ENCODE measurements at places on chromosomes 11 and 22.

DNA sequence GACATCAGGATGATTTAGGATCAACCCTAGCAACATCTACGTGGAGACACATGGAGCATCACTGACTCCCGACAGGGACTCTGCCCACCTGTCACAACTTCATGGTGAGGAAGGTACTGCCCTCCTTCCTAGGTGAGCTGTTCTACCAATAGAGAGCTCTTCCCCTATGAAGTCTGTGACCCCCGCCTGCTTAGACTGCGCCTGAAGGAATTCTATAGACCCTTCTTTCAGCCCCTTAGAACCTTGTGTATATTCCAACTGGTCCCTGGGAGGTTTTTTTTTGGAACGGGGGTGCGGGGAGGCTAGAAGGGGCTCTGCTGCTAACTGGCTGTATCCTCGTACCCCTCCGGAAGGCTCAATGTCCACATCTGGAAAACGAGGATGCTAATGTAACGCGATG, 566 bp downstream of the INTS4 start:
- DNase-seq: no peak

DNA sequence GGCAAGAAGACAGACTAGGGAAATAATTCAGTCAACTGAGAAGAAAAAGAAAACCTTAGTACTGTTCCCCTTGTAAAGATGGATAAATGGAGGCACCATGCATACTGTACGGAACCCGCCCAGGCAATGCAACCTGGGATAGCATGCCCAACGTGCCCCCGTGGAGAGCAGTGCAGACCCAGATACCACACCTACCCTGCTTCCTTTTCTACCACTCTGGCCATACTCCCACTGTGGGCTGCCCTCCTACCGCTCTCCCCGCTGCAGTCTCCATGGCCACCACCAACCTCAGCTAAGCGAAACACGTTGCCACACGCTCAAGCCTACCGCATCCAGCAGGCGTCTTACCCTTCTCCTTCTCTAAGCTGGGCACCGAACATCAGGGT, 117.4 kb upstream of the SERPIND1 start:
- no peak for DNase-seq

- DNase-seq: peak; percentile 93
Observed at GRCh38 chr11:45354976-45355705, 69.0 kb upstream of the SYT13 start.

DNA sequence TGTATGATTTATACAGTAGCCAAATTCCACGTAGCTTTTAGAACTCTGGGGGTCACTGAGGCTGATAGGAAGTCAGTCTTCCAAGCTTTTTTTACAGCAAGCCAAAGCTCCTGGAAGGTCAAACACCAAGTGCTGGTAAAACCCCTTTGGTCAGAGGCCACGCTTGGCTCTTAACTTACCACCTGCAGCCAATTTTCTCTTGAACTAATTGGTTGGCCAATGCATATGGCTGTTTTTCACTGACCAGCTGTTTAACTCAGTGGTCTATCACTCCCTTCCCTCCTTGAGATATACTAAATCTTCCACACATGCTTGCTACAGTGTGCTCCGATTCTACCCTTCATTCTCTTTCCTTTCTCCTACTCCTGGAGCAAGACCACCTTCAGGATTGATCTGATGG, 116.0 kb downstream of the FAR1 start:
- no peak for DNase-seq

GRCh38 chr11:130227373-130227772, 67.8 kb downstream of the ST14 start:
- DNase-seq: no peak

DNA sequence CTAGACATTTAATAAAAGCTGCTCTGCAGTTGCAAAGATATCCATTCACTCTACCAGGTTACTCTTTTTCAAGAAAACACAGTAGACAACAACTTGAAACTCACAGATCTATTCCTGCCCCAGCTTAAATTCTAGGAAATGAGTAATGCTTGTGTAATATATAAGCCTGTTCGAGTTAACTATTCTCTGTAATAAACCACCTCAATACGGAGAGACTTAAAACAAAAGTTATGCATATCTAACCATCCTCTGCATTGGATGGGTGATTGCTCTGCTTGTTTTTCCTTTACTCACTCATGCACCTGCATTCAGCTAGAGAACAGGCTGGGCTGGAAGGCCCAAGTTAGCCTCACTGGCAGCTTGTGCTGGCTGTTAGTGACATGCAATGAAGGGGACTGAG, 13.3 kb downstream of the LRRC4C start:
- DNase-seq: no peak

DNA sequence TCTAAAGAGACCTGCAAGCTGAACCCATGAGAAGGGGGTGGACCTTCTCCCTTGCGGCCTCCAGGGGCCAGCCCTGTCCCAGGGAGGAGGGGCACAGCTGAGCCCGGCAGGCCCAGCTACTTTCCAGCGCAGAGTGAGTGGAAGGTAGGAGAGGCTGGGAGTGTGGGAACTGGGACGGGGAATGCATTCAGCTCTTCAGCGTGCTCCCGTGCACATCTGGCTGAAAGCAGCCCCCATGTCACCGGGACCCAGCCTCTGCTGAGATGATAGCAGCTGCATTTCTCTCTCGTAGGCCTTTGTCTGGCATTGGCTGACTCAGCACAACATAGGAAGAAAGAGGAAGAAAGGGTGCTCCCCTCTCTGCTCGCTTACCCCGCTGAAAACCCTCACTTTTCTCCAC, 951.5 kb downstream of the TBC1D22A start:
- DNase-seq: no peak

DNA sequence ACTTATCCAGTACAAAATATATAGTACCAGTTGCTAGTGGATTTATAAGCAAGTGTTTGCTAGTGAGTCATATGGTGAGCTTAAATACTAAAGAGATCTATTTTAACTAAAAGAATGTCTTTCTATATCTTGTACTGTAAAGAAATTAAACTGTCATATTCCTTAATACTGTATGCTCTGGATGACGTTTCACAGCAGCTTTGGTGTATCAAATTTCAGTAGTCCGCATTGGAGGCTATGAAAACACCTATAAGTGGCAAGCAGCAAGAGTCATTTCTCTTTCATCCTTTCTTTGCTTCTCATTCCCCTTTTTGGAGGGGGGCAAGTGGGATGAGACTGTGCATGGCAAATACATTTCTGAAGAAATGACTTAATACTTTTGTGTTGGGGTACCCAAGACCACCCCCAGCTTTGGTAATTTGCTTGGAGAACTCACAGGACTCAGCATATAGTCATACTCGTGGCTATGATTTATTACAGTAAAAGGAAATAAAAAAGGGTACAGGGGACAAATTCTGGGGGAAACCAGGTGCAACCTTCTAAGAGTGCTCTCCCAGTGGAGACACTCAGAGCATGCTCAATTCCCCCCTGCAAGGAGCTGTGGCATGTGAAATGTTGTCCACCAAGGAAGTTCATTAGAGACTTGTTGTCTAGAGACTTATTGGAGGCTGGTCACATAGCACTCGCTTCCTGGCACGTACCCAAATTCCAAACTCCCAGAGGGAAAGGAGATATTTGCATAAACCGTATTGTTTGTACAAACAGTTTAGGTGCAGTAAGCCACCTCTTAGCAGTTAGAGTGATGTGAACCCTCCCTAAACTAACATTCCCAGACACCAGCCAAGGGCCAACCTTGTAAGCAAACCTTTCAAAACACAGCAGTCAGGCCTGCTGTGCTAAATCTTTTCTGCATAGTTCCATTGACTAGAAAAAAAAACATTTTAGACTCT, 210.8 kb downstream of the PGR start:
- DNase-seq: no peak

DNA sequence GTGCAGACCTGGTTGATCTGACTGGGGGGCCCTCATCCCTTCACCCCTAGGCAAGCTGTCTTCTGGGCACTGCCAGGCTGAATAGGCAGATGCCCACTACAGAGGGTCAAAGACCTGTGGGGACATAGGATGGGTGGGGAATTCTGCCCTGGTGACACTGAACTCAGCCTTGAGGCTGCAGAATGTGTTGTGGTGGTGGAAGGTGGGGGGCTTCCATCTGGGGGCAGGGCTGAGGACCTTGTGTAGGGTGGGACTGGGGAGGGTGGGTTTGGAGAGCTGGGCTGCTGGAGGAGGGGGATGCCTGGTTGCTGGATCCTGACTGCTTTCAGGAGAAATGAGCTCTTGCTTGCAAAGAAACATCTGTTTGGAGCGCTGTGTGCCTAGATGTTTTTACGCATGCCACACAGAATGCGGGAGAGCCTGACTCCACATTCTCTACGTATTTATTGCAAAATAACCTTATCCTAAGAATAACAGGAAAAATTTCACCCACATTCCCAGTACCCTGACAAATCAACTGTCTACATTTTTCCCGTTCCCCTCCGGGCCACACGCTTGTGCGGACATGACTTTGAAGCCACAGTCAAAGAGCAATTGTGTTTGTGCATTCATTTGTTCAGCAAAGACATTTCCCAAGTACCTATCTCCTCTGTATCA, 18.3 kb downstream of the SMIM38 start:
- no peak for DNase-seq

GRCh38 chr11:132528181-132528580, 1004.1 kb downstream of the OPCML start:
- no peak for DNase-seq

- DNase-seq: no peak
Observed at GRCh38 chr22:47301820-47302475, 539.5 kb downstream of the TBC1D22A start.

GRCh38 chr11:12276831-12277475, 100.4 kb upstream of the PARVA start:
- DNase-seq: peak; percentile 10

GRCh38 chr11:57584341-57584740, 13.1 kb upstream of the SERPING1 start:
- DNase-seq: no peak

DNA sequence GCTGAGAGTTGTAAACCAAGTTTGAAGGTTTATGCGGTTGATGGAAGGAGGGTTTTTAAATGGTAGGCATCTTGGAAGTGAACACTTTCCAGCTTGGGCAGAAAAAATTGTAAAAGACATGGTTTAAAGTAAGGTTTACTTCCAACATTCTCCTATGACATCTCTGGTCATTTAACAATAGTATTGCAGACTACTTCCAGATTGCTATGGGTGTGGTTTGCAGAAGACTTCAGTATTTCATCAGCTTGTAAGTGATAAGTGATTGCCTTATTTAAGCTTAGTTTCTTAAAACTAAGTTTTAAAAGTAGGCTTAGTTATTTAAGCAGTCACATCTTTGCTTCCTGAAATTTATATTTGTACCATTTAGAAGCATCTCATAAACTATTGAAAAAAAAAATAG, 7.2 kb upstream of the STT3A start:
- no peak for DNase-seq

DNA sequence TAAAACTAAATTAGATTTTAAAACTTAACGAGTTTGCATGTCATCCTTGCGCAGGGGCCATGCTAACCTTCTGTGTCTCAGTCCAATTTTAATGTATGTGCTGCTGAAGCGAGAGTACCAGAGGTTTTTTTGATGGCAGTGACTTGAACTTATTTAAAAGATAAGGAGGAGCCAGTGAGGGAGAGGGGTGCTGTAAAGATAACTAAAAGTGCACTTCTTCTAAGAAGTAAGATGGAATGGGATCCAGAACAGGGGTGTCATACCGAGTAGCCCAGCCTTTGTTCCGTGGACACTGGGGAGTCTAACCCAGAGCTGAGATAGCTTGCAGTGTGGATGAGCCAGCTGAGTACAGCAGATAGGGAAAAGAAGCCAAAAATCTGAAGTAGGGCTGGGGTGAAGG, 10.6 kb downstream of the LIMK2 start:
- no peak for DNase-seq

DNA sequence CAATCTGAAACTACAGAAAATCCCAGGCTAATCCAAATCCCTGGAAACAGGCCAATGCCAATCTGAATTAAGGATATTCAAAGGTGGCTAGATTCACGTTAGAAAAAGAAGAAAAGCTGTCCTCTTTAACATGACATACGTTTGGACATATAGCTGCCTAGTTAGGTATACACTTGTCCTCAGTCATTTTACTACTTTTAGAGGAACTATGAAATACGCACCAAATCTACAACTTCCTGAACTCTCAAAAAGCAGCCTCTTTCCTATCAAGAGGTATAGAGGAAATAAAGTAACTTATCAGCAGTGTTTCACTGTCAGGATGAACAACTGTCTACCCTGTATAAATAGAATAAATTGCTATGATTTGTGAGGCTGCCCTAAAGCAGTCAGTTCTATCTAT, 24.0 kb downstream of the KMT5B start:
- DNase-seq: no peak

- no peak for DNase-seq
Observed at GRCh38 chr11:110737593-110737992, 25.4 kb upstream of the ARHGAP20 start.

DNA sequence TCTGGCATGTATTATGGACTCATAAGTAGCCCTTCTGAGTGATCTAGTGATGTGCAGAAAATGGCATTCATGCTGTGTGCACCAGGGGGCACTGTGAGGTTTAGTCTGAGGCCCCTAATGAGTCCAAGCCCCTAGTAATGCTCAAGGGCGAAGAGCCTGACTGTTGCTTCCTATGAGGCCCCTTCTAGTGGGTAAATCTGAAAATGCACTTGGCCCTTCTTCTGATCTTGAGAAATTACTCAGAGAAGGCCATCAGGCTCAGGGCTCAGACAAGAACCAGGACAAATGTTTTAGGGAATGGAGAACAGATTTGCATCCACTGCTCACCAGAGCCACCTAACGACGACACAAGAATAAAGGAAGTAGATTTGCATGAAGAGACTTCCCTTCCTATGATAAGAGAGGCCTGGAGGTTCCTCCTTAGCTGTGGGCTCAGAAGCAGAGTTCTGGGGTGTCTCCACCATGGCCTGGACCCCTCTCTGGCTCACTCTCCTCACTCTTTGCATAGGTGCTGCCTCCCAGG, 75.8 kb downstream of the GGTLC2 start:
- no peak for DNase-seq

GRCh38 chr11:116918925-116919655, 81.7 kb upstream of the APOA1 start:
- DNase-seq: no peak

GRCh38 chr11:69129647-69130046, 26.1 kb upstream of the SMIM38 start:
- no peak for DNase-seq

- peak; percentile 48 for DNase-seq
Observed at GRCh38 chr22:23565915-23566704, 14.0 kb downstream of the IGLL1 start.

DNA sequence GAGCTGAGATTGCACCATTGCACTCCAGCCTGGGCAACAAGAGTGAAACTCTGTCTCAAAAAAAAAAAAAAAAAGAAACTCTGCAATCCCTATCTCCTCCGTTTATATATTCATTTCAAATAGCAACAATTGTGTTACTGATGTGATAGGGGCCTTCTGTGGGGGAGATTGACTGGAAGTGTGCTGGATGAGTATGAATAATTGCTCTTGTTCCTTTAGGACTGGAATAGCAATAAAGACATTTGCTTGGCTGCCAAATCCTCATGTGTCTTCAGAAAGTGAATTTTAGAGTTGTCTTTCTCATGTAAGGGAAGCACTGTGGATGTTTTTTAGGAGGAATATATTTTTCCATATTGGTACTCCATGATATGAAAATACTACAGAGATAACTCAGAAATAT, 21.1 kb upstream of the ME3 start:
- DNase-seq: no peak

DNA sequence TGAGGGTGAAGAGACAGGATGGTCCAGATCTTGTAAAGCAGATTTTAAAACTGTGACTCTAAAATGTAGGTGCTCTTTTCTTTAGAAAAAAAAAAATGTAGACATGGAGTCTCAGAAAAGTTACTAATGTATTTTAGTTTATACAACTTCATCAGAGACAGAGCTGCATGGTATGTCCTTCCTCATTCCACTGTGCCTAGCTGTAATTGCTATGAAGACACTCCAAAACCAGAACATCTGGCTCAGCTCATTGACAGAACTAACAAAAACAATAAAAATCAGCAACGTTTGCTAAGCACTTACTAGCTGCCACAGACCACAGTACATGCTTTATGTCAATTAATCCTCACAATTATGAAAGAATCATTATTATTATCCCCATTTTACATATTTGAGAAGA, 160.7 kb downstream of the BARX2 start:
- no peak for DNase-seq

All from femur (tissue), 1 donor.